Hindlimb muscle (tissue), 1 donor: ENCODE measurements at places on chromosomes 2 and 18. TPM values are rescaled to one million over a fixed set of nuclear protein-coding genes. Genes with fewer than 3 reads are reported as not detected.

DNA sequence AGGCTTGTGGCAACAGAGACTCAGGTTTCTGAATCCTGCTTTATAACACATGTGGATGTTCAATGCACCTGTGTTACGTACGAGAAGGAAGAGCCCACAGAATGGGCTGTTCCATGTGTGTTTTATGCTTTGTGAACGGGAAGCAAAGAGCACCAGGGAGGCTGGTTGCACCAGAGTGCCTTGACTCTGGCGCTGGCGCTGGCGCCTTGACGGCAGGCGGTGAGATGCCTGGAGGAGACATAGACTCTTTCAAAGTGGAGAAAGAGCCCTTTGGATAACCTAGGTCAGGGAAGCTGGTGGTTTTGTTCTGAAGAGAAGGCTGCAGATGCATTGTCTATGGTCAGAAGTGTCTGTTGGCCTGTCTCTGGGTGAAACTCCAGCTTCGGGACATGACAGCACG lies 80.2 kb upstream of the APCDD1 start:
- DNase-seq, result no peak

- DNase-seq, result no peak
Observed at GRCh38 chr2:222424276-222424728, at the start of gene SGPP2. Gene SGPP2 (plus strand): TSS chr2:222424543. CDS start chr2:222424603, 60 bp downstream.

DNA sequence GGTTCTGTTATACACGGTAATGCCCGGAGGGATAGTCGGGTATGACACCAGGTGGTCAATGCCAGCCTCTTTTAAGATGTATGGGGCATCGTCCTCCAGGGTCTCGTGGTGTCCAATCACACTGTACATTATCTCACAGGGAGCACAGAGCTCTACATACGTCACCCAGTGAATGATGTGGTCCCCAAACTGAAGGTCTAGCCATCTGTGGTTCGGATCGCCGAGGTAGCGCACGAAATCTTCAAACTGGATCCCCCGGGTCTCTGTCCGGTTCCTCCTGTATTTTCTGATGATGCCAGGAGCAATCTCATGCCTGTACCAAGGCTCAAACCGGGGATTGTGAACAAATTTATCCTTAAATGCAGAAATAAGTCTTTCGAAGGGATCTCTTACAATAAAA lies 24.1 kb downstream of the CHST10 start:
- DNase-seq, result no peak

The ANO7 gene
- 1.1 TPM for polyA plus RNA-seq

DNA sequence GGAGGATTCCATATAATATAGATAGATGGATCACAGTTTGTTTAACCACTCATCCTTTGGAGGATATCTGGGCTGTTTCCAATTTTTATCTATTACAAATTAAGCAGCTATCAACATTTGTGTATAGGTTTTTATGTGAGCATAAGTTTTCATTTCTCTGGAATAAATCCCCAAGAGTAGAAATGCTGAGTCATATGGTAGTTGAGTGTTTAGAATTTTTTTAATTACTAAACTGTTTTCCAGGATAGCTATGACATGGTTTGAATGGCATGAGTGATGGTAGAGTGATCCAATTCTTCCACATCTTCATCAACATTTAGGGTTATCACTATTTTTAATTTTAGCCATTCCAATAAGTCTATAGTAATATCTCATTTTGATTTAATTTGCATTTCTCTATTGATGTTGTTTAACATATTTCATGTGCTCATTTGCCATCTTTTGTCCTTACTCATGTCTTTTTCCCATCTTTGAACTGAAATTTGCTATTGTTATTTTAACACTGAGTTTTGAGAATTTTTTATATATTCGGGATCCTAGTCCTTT lies 31.4 kb downstream of the ABCB11 start:
- DNase-seq, result no peak

DNA sequence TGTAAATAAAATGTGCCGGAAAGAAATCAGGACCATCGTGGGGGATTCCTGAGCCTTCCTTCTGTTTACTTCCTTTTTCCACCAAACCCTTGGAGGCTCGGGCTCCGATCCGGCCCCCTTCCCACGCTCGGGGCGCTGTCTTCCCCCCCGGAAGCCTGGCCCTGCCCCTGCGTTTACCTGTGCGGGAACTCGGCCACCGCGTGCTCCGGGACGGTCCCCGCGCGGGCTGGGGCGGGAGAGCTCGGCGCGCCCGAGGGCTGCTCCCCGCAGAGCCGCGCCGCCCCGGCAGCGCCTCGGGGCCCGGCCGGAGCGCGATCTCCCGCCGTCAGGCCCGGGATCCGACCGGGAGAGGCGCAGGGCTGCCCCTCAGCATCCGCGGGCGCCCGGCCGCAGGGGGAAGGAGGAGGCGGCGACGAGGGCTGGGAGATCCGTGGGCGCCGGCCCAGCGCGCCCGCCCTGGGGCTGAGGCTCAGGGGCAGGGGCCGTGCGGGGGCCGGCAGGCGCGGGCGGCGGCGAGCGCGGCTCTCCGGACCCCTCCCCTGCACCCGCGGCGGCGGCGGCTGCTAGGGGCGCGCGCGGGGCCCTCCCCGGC lies 435 bp downstream of the ADCY3 start:
- DNase-seq, result peak; percentile 27

GRCh38 chr2:95115418-95115817 lies 6.2 kb downstream of the MRPS5 start:
- peak; percentile 48 for DNase-seq

- no peak for DNase-seq
Observed at GRCh38 chr18:11839556-11839955, 11.7 kb upstream of the CHMP1B start.

The RAD51AP2 gene
- 0.25 TPM for polyA plus RNA-seq

DNA sequence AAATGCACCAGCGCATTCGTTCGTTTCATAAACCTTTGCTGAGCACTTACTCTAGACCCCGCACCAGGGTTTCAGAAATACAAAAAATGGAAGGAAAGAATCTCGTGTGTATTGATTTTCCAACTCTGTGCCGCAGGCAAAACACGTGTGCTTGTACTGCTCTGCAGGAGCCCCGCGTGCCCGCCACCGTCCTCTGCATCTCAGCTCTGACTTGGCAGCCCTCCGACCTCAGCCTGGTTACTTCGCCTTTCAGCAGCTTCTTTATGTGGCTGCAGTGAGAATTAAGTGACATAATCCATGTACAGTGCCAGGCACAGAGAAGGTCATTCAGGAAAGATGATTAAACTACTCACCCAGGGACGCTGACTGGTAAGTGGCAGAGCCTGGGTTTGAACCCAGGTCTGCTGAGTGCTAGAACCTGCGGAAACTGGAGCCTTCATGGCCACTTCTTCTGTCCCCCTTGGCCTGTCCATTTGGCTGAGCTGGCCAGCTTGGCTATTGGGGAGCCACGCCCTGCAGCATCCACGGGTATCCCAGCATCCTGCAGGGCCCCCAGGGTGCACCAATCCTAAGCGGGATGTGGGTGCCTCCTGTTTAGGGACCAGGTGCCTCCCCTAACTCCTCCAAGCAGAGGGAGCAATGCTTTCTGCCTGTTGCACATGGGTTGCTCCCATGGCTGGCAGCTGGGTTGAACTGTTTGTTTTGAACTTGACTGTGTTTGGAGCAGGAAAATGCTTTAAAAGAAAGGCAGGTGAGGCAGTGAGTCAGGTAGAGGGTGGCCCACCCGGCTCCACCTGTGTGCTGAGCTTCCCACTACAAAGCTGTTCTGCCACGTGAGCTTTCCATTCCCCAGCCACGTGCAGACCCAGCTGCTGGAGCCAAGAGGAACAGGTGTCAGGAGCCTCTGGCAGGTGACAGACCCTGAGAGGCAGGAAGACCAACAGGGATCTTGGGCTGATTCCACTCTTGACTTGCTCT lies 34.3 kb downstream of the INHBB start:
- DNase-seq, result no peak

The SGPP2 gene
- 1.4 TPM for polyA plus RNA-seq

DNA sequence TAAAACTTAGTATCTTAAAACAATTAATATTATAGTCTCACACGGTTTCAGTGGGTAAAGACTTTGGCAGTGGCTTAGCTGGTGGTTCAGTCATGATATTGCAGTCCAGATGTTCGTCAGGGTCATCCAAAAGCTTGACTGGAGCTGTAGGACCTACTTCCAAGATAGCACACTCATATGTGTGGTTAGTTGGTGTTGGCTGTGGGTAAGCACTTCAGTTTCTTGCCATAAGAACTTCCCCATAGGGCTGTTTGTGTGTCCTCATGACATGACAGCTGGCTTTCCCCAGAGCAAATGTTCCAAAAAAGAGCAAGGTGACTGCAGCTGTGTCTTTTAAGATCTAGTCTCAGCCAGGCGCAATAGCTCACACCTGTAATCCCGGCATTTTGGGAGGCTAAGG lies 48.5 kb upstream of the EPC2 start:
- DNase-seq, result no peak

DNA sequence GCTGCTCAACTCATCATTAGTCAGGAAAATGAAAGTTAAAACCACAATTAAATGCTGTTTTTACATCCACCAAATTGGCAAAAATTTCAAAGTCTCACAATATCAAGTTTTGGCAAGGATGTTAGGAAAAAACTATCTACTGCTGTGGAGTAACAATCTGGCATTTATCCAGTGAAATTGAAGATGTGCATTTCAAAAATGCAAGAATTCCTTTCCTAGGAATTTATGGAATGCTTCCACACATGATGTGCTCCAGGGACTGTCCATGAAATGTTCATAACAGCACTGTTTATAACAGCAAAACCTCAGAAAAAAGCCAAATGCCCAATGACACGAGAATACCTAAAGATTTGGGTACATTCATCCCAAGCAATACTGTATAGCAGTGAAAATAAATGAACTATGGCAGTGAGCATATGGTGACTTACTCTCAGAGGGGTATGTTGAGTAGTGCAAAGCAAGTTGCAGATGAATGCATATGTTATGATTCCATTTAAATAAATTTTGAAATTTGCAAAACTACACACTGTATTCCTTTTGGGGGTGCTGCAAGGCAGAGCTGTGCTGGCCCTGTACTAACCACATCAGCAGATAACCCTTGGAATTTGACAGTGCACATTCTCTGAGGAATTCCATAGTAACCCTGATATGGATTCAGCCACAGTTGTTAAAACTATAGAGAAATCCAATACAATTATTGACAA lies 41.3 kb upstream of the GYPC start:
- DNase-seq, result peak; percentile 28

- no peak for DNase-seq
Observed at GRCh38 chr2:70931376-70932000, 4.2 kb upstream of the ATP6V1B1 start.

- no peak for DNase-seq
Observed at GRCh38 chr2:128797533-128797932, 478.9 kb upstream of the HS6ST1 start.

DNA sequence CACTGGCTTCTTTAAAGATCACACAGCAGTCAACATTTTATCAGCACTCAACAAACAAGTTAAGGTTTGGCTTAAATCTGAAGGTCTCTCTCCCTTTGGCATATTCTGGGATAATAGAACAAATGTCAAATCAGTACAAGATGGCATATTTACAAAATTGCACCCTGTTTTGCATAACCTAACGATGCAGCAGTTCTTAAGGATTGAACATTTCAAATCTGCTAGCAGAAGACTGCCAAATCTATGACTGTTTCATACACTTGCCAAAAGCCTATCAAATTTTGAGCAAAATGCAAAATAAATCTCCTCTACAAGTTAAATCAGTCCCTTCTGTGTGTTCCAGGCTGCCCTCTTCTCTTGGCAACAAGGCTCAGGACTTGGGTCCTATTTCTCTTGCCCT lies 73.6 kb downstream of the DPP4 start:
- no peak for DNase-seq

GRCh38 chr2:33909945-33910695 lies 311.0 kb upstream of the FAM98A start:
- no peak for DNase-seq

DNA sequence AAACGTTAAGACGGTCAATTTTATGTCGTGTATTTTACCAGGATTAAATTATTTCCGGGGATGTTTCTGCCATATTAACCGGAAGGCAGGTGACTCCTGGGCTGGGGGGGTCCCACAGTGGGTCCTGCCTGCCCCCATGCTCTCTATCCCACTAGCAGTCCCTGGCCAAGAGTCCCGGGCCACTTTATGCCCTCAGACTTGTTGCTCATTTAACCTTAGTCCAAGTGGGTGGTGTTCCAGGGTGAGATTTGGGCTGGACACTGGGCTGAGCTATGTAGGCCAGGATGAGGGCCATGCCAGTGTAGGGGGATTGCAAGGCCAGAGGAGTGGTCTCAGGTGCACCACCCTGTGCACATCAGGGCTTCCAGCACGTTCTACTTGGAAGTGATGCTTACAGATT lies 24.1 kb downstream of the TWIST2 start:
- no peak for DNase-seq
